Sigmoid colon (tissue), 7 donors: ENCODE measurements at places on chromosomes 6 and 20. TPM values are rescaled to one million over a fixed set of nuclear protein-coding genes. Genes with fewer than 3 reads are reported as not detected.

The BPIFA1 gene
- not detected for total RNA-seq

- DNase-seq: no peak
These were observed 100.5 kb downstream of the LMBRD1 start for GRCh38 chr6:69696273-69696672.

- DNase-seq: no peak
These were observed 13.5 kb upstream of the PDE10A start for GRCh38 chr6:165676435-165677068.

GRCh38 chr20:36672991-36673390 is 27.0 kb upstream of the SLA2 start:
- DNase-seq: no peak

DNA sequence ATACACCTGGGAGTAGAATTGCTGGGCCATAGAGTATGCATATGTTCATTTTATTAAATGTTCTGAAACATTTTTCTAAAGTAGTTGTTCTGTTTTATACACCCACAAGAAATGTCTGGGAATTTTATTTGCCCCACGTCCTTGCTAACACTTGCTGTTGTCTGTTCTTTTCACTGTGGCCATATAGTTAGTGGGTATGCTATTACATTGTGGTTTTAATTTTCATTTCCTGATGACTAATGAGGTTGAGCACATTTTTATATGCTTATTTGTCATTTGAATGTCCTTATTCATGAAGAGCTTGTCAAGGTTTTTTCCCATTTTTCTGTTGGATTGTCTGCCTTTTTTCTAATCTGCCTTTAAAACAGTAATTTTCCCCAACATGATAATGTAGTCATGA is 41.5 kb upstream of the TGM3 start:
- no peak for DNase-seq

DNA sequence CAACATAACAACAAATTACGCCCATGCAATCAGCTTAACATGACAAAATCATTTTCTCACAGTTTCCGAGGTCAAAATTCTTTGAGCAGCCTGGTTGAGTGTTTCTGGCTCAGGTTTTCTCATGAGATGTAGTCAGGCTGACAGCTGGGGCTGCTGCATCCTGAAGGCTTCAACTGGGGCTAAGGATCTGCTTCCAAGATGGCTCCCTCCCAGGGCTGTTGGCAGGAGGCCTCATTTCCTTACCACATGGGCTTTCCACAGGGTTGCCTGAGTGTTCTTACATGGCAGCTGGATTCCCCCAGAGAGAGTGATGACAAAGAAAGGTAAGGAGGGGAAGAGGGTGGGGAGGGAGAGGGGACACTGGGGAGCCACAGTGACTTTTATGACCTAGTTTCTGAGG is 63.1 kb upstream of the NNAT start:
- no peak for DNase-seq

GRCh38 chr20:32004963-32005362 is 5.3 kb upstream of the CCM2L start:
- no peak for DNase-seq

DNA sequence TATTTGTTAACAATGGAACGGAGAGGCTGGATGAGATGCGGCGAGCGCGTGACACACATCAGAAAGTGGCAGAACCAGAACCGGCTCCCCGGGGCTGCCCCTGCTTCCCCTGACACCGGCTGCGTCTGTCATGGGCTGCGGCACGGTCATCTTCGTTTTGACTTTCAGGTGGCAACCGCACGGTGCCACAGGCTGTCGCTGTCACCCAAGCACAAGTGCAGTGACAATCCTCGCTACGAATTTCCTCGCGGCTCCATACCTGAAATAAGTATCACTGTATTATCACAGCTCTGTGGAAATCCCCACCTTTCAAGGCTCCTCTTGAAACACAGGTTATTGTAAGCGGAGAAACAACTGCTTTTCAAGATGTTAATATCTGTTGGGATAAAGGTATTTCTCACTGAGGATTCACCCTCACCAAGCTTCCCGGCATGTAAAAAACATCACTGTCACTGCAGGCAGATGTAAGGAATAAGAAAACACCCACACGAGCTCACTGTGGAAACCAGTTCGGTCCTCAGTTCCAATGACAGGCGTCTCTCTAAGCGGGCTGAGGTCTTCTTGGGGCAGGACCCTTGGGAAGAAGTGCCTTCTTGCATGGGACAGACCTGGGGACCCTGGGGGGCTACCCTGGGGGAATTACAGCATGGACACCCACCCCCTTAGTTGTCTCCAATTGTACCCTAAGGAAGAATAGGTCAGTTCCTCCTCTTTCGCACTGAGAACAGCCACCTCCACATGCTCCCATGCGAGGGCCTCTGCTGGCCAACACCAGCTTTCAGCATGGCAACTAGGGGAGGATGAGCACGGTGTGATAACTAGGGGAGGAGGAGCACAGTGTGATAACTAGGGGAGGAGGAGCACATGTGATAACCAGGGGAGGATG is 86.3 kb downstream of the DACT2 start:
- DNase-seq: no peak

DNA sequence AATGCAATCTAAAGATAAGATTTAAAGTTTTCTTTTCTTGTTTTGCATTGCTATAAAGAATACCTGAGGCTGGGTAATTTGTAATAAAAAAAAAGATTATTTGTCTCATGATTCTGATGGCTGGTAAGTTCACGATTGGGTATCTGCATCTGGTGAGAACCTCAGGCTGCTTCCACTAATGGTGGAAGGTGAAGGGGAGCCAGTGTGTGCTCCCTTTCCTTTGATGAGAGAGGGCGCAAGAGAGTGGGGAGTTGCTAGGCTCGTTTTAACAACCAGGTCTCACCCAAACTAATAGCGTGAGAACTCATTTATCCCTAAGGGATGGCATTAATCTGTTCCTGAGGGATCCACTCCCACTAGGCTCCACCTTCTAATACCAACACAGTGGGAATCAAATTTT is 353.2 kb downstream of the BTBD3 start:
- DNase-seq: no peak

The MEI4 gene
- not detected for total RNA-seq

The SAMD5 gene
- 1.1 TPM for total RNA-seq

DNA sequence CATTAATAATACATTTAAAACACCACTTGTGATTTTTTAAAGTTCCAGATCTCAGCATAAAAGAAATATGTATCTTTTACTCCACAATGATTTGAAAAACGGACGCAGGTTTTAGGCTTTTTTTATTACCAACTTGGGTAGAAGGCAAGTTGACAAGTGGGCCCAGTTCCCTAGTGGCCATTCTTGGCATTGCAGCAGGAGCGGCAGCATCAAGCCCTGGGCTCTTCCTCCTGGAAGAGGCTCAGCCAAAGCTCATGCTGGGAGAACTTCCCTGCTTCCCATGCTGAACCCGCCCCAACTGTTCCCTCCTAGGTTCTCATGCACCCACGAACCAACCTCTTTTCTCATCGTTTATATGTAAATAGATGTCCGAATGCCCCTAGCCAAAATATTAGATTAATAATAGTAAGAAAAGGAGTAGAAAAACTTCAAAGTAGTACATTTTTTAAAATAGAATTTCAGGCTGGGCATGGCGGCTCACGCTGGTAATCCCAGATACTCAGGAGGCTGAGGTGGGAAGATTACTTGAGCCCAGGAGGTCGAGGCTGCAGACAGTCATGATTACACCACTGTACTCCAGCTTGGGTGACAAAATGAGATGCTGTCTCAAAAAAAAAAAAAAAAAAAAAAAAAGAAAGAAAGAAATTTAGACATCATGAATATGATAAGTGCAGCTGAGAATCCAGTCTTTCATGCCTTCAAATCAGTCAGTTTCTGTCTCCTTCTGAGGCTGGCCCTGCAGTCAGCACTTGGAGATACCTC is 18.2 kb upstream of the MYB start:
- no peak for DNase-seq

GRCh38 chr6:90406957-90407356 is 110.3 kb upstream of the BACH2 start:
- no peak for DNase-seq

- no peak for DNase-seq
These were observed 602 bp upstream of the TSPYL4 start for GRCh38 chr6:116254297-116255056.

The UBE2C gene
- total RNA-seq: not detected

DNA sequence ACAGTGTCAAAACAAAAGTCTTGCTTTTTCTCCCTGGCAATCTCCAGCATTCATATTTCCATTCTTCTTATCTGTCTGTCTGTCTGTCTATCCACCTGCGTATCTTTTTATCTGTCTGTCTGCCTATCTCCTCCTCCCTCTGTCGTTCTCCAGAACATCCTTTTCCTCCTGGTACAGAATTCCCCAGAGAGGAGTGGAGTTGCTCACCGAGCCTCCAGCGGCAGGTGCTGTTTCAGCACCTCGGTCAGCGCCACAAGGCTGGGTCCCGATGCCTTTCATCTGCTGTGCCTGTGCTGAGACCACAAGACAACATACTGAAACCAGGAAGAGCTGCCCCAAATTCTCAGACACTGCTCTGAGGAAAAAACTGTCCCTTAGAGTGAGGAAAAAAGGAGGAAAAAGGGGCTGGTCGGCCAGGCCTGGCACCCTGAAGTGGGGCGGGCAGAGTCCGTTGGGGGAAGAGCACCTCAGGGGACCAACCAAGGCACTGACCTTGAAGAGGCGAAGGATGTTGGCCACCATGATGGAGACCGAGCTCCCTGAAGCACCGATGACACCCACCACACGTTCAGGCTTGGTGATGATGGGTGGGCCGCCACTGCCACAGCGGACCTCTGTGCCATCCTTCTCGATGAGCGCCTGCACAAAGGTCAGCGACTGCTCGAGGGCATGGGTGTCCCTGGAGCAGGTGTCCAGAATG is 13.3 kb downstream of the GRM4 start:
- DNase-seq: no peak

The HSPA1L gene
- total RNA-seq: 1.4 TPM

- peak; percentile 66 for DNase-seq
These were observed 108.2 kb downstream of the NOL4L start for GRCh38 chr20:32476684-32477593.

DNA sequence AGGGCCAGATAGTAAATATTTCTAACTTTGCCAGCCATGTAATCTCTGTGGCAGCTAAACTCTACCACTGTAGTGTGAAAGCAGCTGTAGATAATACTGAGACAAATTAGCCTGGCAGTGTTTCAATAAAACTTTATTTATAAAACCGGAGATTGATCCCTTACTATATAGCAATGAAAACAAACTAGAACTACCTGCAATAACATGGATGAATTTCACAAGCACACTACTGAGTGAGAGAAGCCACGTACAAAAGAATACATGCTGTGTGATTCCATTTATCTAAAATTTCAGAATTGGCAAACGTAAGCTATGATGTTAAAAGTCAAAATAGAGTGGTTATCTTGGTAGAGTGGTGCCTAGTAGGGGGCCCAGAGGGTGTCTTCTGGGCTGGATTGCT is 198.7 kb upstream of the SGK1 start:
- no peak for DNase-seq

The ZFP57 gene
- total RNA-seq: not detected

DNA sequence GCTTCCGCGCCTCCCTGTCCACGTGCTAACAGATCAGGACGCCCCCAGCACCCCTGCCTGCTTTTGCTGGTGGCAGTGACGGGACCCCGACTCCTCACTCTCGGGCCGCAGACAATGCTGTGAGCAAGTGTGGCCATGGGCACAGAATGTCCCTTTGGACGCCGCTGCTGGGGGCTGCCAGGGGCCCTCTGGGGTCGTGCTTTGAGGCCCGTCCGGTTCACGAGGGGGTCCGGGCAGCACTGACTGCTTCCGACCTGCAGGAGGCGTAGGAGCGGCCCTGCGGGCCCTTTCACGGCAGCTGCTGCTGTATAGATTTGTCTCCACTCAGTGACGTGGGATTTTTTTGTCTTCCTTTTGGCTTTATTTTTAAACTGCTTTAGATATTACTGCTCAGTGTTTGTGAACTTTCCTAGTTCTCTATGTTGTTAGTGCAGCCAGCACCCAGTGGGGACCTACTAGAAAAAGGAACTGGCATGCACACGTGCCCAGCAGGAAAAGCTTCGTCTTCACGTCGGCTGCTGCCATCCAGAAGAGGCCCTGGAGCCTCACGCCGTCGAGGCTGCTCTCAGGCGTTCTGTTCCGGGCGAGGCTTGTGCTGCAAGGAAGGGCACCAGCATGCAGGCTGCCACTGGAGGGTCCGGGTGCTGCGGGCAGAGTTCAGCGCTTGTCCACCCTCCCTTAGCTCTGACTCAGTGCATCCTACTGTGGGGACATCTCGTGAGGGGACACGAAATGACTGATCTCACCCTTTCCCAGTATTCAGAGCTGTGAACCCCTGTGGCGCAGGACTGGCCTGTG is 21.7 kb downstream of the UCKL1 start:
- DNase-seq: no peak

- DNase-seq: peak; percentile 56
These were observed 567.8 kb upstream of the ID4 start for GRCh38 chr6:19269341-19269898.

DNA sequence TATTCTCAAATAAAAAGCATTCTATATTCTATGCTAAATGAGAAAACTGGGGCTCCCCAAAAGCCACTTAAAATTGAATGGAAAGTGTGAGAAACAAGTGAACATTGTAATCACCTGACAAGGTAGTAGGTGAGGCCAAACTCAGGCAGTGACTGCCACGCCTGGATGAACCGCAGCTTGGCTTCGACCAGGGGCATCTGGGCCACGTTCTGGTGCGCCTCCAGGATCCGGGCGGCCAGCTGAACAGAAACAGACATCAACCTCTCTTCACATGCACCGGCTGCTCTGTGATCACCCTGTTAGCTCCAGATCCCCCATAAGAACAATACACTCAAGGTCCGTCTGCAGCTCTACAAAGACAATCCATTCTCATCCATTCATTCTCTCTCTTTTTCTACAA is 30.1 kb upstream of the LRRN4 start:
- DNase-seq: no peak
